Left colon (tissue), 2 donors: ENCODE measurements at places on chromosomes 6 and 20.

- DNase-seq = no peak
Measured at GRCh38 chr6:72721346-72721745, 99.5 kb downstream of the KCNQ5 start.

DNA sequence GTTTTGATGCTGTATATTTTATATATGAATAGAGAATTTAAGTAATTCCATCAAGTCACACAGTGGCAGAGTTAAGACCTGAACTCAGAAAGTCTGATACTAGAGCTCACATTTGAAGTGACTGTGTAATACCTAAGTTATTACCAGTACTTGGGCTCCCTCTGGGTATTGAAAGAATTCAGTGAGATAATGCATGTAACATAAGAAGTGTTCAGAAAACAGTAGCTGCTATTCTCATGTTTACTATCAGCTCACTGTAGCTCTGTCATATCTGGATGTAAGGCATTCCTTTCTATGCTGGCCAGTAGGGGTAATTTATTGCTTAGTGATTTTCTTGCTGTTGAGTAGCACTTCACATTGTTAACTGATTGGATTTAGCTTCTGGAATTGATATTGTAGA is 44.6 kb downstream of the NKX2-4 start:
- DNase-seq = no peak

DNA sequence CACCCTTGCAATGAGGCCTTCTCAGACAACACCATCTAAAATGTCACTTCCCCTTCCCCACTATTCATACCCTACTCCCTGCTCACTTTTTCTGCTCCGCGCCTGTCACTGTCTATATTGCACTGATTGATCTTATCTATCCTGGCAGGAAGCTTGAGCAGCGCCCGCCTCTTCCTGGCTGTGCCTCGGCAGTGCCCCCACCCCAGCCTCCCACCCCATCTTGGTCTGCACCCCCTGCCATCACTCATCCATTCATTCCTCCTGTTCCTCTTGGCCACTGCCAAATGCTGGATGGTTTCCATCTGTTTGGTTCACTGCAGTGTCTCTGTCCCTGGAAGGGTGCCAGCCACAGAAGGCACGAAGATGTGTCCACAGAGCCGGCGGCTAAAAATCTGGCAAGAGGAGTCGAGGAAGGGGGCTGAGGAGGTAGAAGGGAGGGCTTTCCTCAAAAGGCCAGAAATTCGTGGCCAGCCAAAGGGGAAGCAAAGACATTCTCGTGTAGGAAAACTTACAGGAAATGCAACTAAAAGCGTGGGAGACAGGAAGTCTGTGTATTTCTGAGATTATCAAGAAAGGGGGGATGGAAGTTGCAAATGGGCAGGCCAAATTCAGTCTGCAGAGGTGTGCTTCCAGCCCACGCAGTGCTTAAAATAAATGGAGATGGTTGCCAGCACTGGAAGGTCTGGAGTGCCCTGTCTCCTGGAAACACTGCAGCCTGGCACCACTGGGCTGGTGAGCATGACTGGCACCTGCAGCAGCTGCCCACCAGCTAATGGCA is 27.6 kb downstream of the SYNJ2 start:
- DNase-seq = no peak

DNA sequence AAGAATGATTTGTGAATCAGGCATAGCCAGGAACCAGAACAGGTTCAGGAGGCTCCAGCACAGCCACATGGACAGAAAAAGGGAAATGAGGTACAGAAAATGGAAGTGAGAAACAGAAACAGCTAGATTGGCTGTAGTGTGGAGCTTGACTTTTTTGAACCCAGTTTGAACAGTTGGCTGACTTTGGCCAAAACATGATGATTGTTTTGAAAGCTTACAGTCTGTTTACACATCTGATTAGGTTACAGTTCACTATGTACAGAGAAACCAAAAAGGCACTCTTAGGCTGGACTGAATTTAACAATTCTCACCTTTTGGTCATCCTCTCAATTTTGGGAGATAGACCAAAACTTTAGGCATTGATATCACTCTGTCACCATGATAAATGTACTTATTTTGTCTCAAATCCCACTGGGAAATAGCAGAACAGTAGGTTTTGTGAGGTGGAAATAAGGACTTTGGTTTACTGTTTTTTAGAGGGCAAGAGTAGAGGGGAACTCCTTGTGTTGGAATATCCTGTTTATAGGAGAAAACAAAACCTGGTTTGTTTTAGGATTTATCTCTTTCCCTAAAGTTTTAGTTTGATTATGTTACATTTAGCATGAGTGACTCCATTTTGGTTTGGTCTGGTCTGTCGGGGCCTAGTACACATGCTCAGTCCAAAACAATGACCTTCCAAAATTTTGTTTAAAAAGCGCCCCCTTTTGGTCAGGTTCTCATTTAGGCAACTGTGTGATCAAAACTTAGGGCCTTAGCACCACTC is 123.1 kb downstream of the OLIG3 start:
- no peak for DNase-seq

DNA sequence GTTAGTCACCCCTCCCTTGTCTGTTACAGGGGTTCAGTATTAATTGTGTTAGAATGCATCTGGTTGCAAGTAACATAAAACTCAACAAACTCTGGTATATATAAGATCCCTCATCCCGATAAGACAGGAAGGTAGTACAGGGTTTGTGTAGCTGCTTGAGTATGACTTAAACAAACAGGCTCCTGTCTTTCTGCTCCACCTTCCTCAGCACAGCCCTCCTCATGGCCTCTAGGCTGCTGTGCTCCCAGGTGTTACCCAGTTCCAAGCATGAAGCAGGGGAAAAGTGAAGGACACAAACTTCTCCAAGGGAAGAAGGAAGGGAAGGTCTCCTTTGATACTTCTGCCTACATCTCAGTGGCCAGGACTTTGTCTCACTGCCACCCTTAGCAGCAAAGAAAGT is 1.4 kb upstream of the RALGAPB start:
- DNase-seq = no peak

DNA sequence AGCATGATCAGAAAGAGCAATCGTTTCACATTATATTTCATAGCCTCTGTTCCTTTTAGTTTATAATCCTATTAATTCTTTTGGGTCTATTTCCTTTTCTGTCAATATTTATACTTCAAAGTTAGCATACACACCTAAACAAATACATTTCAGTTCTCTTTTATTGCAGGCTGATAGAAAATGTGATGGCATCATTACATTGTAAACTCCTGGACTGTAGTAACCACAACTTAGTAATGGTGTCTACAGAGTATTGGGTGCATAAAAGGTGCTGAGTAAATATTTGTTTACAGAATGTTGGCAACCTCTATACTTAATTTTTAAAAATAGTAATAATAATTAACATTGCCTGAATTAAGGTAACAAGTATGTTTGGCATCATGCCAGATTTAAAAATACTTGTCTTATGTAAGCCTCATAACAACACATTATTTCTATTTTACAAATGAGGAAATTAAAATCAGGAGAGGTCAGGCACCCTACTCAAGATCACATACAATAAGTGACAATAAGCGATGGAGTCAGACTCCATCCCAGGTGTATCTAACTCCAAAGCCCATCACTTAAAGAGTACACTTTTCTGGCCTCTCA is 195.0 kb downstream of the UBE3D start:
- no peak for DNase-seq

DNA sequence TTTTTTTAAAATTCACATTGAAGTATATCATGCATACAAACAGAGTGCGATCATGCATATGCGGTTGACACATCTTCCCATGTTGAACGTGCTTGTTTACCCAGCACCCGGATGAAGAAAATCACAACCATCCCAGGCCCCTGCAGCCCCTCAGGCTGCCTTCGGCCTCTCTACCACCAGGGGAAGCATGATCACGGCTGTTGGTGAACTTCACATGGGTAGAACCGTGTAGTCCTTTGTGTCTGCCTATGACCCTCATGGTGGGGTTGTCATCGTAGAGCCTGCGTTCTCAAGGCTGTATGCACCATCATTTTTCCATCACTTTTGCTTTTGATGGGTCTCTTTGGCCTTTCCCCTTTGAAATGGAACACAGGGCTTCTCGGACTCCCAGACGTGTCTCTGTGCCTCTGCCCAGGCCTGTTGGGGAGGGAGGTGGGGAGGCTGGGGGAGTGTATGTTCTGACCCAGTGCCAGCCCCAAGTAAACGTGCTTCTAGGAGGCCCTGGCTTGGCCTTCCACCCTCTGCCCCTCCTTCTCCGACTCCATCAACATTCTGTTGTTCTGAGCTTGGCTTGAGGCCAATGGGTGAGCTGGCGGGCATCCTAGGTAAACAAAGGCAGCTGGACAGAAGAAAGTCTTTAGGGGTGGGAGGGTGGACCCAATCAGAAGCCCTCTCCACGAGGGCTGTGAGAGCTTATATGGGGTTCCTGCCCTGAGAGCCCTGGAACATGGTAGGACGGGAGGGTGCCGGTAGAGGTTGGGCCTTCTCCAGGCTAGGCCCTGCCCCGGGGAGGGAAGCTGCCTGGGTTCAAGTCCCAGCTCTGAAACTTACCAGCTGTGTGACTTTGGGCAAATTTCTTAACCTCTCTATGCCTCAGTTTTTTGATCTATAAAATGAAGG is 39.7 kb downstream of the TGM2 start:
- DNase-seq = peak; percentile 73

- no peak for DNase-seq
Measured at GRCh38 chr20:56817780-56818675, 188.9 kb downstream of the TFAP2C start.

DNA sequence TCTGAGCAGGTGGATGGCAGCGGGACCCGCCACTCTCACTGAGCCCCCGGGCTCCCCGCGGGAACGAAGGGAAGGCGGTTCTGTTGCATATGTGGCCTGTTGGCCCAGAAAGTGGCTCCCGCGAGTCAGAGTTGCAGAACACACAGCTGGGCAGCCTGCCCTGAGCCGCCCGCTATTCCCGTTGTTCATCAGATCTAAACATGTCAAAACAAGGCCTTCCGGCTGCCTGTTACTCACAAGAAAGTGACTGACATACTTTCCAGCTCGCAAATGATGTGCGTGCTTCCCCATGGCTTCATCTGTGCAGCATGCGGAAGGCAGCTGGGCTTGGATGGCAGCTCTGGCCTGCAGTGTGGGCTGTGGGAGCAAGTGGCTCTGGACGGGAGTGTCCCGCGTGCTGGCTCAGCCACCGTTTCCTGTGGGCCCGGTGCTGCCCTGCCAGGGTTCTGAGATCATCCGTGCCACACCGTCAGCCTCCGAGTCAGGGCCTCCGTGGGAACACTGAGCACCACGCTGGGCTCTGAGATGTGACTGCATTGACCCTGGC is 227.3 kb downstream of the ERMARD start:
- DNase-seq = peak; percentile 22

- DNase-seq = no peak
Measured at GRCh38 chr6:144559865-144560593, 274.9 kb downstream of the UTRN start.

DNA sequence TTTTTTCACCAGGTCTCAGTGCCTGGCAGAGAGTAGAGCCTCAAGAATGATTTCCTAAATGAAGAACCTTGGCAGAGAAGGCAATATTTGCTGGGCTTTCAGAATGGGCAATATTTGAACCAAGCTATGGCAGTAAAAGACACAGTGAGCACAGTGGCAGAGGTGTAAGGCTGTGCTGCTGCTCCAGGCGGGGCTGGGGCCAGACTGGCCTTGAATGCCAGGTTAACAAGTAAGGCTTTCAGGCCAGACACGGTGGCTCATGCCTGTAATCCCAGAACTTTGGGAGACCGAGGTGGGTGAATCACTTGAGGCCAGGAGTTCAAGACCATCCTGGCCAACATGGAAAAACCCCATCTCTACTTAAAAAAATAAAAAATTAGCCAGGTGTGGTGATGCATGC is 8.5 kb upstream of the MYL9 start:
- no peak for DNase-seq

GRCh38 chr6:116239256-116239655 is 14.6 kb downstream of the TSPYL4 start:
- no peak for DNase-seq

- DNase-seq = no peak
Measured at GRCh38 chr20:36234771-36235320, 1.4 kb upstream of the AAR2 start.

- no peak for DNase-seq
Measured at GRCh38 chr6:10309457-10310329, 105.2 kb downstream of the TFAP2A start.

GRCh38 chr6:81751388-81752083 is 945 bp downstream of the TENT5A start:
- peak; percentile 60 for DNase-seq

DNA sequence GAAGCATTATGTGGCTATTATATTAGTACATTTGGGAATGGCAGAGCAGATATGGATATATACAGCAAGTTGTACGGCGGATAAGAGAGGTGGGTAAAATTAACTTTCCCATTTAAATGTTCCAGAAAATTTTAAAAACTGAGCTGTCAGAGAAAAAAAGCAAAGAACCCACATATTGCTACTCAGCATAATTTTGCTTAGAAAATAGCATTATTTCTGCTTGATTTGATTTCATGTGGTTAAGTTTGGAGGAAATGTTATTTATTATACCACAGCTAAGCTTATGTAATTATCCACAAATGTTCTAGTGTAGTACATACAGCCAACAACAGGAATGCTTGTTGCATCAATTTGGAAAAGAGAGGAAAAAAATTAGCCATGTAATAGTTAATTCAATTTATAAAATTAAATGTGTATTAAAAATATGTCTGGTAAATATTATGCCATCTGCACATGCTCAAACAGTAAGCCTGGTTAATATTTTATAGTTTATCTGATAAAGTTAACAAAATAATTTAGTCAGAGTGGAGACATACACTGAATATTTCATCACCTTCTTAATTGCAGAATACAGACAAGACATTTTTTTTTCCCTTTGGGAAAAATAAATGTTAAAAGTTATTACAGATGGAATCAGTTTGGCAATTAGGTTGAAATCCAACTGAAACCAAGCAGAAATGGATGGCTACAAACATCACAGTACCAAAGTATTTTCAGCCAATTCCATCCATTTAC is 172.1 kb upstream of the ID4 start:
- DNase-seq = no peak

GRCh38 chr6:157226026-157226625 is 97.2 kb downstream of the TMEM242 start:
- DNase-seq = no peak

DNA sequence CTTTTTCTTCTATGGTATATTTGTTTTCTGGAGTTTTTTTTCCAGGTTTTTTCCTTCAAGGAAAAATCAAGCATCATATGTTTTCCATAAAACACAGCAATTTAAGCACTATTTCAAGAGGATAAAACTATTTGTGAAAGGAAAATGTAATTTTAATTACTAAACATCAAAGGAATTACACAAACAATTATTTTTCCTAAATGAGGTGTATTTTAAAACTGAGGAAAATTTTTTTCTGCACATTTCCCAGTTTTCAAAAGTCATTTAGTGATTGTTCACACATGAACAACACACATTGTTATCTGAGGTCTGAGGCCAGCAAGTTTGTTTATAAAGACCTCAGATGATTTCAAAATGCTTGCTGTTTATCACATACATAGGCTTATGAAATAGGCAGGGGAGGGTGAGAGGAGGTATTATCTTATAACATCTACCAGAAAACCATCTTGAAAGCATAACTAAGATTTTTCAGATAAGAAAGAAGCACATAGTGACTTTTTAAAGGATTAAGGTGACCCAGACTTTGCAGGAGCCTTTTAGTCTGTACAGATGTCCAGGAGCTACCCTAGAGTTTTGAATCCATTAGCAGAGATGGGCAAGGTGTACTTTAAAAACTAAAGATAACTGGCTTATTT is 381.6 kb downstream of the GJA1 start:
- no peak for DNase-seq

GRCh38 chr6:168030908-168031307 is 33.4 kb downstream of the KIF25 start:
- no peak for DNase-seq

- DNase-seq = no peak
Measured at GRCh38 chr6:130259140-130259539, 36.4 kb upstream of the SAMD3 start.

GRCh38 chr6:155143578-155144106 is 120.2 kb upstream of the CLDN20 start:
- no peak for DNase-seq

- no peak for DNase-seq
Measured at GRCh38 chr20:13403453-13403852, 182.4 kb downstream of the ISM1 start.
